ENCODE measurements at places on chromosomes 2 and 18.

GRCh38 chr2:165144315-165144714, 59.5 kb downstream of the SCN3A start:
- DNase-seq: no peak

DNA sequence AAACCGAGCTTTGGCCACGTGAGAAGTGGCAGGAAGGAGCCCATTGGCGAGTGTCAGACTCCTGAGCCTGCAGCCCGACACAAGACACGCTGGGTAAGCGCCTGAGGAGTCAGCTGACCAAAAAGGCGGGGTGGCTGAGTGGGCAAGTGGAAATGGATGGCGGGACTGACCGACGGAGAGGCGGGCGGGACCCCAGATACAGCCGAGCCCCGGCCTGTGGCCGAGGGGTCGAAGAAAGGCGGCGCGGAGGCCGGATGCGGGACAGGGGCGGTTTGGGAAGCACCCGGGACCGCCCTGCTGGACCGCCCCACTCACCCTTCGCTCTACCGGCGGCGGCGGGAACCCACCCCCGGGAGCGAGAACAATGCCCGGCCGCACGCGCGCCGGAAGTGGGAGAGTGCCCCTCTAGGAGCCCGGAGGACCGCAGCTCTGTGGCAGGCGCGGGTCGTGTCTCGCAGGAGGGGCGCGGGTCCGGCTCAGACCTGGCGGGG, 22.8 kb downstream of the ZSCAN30 start:
- DNase-seq: peak; percentile 77

DNA sequence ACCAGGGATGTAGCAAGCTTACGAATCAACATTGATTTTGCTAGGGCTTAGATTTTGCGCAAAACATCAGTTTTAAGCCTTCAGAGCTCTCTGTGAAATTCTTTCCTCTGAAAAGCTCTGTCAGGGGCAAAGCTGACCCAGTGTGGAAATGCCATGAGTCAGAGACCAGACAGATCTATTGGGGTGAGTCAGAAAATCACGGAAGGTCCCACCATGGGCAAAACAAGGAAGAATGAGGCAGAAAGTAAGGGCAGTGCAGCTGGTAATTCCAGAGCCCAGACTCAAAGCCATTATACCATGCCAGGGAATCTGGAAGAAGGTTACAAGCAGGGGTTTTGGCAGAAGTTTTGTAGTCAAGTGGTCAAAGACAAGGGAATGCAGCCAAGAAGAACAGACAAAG, 256.6 kb upstream of the CTAGE1 start:
- DNase-seq: peak; percentile 79

DNA sequence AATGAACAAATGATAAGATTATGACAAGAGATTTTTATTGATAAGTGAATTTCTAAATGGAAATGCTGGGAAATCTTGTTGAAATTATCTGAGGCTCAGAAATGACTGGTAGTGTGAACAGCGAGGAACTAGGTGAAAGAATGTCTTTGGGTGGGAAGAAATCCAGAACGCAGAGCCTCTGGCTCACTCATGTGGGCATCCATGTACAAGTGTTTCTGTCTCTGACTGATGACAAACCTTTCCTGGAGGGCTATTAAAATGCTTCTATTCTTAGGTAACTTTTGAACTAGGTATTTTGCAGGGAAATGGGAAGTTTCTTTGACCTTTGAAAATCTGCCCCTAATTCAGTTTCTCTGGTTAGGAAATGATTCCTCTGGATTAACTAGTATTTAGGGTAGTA, 598.6 kb downstream of the SLC4A3 start:
- DNase-seq: no peak

DNA sequence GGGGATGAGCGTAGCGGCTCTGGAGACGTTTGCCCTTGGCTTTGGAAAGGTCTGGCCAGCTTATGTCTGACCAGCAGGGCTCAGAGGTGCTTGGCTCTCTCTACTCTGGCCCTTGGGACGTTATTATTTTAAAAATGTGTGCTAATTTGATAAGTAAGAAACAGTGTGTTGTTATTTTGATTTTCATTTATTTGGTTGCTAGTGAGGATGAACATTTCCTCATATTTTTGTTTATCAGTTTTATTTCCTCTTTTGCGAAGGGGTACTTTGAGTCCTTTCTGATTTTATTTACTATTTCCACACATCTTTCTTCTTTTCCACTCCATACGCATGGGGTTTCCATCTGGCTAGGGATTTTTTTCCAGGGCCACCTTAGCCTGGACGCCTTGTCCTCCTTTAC, 11.4 kb downstream of the CXCR4 start:
- DNase-seq: no peak

GRCh38 chr18:12694032-12694431, 8.5 kb downstream of the CEP76 start:
- no peak for DNase-seq

DNA sequence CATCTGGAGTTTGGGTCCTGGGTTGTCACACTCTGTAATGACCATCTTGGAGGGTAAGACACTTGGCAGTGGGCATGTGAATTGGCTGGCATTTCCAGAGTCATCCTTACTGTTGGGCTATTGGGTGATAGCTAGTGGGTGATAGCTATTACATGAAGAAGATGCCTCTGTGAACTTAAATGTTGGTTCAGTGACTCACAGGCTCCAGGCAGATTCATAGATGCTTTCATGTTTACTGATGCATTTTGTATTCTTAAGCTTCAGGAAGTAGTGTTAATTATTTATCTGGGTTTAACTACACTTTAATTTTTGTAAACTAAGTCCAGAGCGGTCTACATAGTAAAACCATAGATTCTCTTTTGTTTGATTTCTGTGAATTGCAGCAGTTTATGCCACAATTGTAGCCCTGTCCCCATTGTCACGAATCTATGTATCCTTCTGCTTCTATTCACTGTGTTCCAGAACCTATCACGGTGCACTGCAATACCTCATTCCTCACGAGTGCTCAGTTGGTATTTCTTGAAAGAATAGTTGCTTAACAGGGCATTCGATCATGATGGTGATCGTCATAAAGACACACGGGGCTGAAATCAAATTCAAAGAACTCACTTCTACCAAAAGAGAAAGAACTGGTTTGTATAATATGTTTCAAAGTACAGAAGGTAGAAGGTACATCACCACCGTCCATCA, 79.7 kb downstream of the GBX2 start:
- DNase-seq: no peak

DNA sequence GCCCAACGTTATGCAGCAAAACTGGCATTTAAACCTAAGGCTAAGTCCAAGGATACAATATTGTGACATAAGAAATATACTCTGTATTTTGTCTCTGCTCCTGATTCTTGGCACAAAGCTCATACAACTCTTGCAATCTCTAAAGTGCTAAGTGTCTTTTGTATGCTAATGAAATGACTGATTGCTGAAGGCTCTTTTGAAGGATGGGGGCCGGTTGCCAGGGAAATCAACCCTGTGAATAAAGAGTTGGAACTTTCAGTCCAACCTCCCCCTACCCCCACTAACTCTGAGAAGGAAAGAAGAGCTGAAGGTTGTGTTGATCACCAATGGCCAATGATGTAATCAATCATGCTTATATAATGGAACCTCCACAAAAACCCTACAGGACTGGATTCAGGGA, 40.3 kb downstream of the SESTD1 start:
- no peak for DNase-seq

- no peak for DNase-seq
Measured at GRCh38 chr2:112181571-112182290, 43.5 kb downstream of the FBLN7 start.

All from urothelium cell line (cell line).